Mesenchymal stem cell (in vitro differentiated cells and primary cell): ENCODE measurements at places on chromosomes 12 and 14.

DNA sequence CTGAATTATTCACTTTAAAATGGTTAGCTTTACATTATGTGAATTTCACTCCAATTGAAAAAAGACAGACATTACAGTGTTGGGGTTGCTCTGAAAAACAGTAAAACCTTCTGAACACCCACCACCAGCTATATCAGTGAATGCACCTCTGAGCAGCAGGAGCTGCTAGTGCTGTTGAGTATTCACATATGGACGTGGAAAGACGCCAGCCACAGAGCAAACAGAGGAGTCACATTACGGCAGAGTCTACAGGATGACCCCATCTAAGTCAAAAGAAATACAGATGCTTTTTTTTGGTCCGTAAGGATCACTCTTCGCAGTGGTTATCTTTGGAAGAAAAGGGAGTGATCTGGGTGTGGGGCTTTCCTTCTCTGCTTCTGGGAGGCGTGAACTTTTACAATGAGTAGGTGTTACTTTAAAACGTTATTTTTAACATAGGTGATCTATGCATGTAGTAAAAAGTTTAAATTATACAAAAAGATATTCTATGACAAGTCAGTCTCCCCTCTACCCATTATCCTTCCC, 4.5 kb downstream of the HVCN1 start:
- no peak for DNase-seq

- DNase-seq: peak; percentile 22
These were observed 14.6 kb upstream of the EIF2B2 start for GRCh38 chr14:74988131-74988530.

- peak; percentile 63 for DNase-seq
These were observed 234.0 kb downstream of the SPTSSA start for GRCh38 chr14:34227834-34228649.

- DNase-seq: peak; percentile 47
These were observed 67.0 kb downstream of the FBXW8 start for GRCh38 chr12:116977465-116978380.

GRCh38 chr12:111298582-111299436, 70.1 kb downstream of the PHETA1 start:
- peak; percentile 46 for DNase-seq

DNA sequence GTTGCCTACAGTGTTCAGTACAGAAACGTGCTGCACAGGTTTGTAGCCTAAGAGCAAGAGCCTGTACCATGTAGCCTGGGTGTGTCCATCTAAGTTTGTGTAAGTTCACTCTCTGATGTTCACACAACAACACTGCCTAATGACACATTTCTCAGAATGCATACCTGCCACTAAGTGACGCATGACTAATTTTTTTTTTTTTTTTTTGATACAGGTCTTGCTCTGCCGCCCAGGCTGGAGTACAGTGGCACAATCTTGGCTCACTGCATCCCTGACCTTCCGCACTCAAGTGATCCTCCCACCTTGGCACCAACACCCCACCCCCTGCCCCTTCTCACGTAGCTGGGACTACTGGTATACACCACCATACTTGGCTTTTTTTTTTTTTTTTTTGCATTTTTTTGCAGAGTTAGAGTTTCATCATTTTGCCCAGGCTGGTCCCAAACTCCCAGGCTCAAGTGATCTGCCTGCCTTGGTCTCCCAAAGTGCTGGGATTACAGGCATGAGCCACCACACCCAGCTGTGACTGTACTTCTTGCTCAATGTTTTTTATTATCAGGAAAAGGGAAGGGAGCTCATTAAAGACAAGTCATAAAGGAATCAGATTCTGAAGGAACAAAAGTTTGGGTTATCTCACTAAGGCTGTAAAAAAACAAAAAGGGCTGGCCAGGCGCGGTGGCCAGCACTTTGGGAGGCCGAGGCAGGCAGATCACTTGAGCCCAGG, 10.0 kb upstream of the CDC42BPB start:
- DNase-seq: peak; percentile 44
